Liver (tissue), 10 donors: ENCODE measurements at places on chromosomes 2 and 18. TPM values are rescaled to one million over a fixed set of nuclear protein-coding genes. Genes with fewer than 3 reads are reported as not detected.

Gene C1QL2
- not detected for total RNA-seq

GRCh38 chr2:239263669-239264491, 136.9 kb downstream of the HDAC4 start:
- DNase-seq: no peak

- no peak for DNase-seq
Measured at GRCh38 chr2:101175991-101176390, 24.8 kb upstream of the TBC1D8 start.

DNA sequence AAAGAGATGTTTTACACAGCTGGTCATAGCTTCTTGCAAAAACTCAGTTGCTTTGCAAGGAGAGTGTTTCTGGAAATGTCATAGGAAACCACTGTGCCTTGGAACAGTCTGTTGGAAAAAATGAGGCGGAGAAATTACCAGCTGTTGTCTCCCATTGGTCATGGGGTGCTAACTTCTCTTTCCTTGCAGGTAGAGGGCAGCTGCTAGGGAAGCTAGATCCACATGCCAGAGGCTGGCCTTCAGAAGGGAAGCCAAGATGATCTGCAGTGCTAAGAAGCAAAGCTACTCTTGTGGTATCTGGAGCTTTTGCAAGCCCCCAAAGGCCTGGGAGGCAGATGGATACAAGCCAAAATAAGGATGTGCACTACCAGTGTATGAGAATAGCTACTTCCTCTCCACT, 34.8 kb upstream of the LAMA1 start:
- DNase-seq: no peak

- no peak for DNase-seq
Measured at GRCh38 chr18:76619261-76619620, 124.2 kb upstream of the ZNF516 start.

- no peak for DNase-seq
Measured at GRCh38 chr18:57131101-57131500, 15.8 kb upstream of the BOD1L2 start.
